ENCODE measurements at places on chromosomes 3 and 15.
A peak's percentile ranks its signal among the peaks of the same experiment; 100 is the strongest.

DNA sequence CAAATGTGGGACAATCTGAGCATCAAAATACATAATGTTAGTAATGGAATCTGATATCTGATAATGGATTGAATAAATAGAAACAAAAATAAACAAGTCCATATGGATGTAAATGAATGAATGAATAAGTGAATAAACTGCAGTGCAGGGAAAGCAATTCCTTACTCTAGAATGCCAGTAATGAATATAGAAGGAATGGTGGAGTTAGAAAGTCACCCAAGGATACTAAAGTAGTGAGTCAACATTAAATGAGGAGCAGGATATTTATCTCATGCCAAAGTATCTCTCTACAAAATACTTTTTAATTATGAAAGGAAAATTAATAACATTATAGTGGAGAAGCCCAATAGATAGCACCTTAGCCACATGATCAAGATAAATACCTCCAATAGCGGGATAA, 300.3 kb downstream of the FEZF2 start:
- H3K27me3 ChIP-seq: no peaks in the 10 kb centered on the region
- H3K4me3 ChIP-seq: no peak overlapping the region

- DNase-seq: no peak
- H3K4me3 ChIP-seq: peak overlapping the region; percentile 83
- H3K36me3 ChIP-seq: no peaks in the 10 kb centered on the region
- H3K27ac ChIP-seq: peak overlapping the region; percentile 88
- H3K4me1 ChIP-seq: no peaks in the 10 kb centered on the region
- H3K27me3 ChIP-seq: no peaks in the 10 kb centered on the region
Observed at GRCh38 chr3:32392536-32393302, 1.1 kb downstream of the CMTM7 start.

GRCh38 chr3:38542401-38543298, 46.5 kb downstream of the EXOG start:
- no peak overlapping the region for H3K4me3 ChIP-seq
- peaks cover 1% of the 10 kb centered on the region for H3K36me3 ChIP-seq
- H3K4me1 ChIP-seq: no peaks in the 10 kb centered on the region
- no peaks in the 10 kb centered on the region for H3K27me3 ChIP-seq

DNA sequence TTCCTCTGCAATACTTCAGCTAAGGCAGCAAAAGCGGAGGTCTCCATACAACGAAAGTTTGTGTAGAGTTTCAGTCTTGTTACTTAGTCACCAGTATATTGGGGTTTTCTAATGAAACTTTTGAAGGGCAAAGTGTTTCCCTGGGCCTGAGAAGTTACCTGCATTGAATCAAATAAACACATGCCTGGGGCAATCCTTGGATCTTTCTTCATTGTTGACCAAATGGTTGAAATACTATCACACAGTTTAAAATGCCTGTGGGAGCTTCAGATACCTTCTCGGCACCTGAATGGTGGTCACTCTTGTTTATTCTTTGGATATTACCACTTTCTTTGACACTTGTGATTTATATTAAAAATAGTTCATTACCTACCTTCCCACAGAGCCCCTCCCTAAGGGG, 988 bp upstream of the CHSY1 start:
- no peak for DNase-seq
- H3K4me3 ChIP-seq: peak overlapping the region; percentile 91
- peak overlapping the region; percentile 99 for H3K27ac ChIP-seq
- H3K27me3 ChIP-seq: no peaks in the 10 kb centered on the region

- no peak overlapping the region for H3K27ac ChIP-seq
- DNase-seq: no peak
- H3K36me3 ChIP-seq: no peaks in the 10 kb centered on the region
Observed at GRCh38 chr3:142958707-142959106, 4.8 kb downstream of the PAQR9 start.

DNA sequence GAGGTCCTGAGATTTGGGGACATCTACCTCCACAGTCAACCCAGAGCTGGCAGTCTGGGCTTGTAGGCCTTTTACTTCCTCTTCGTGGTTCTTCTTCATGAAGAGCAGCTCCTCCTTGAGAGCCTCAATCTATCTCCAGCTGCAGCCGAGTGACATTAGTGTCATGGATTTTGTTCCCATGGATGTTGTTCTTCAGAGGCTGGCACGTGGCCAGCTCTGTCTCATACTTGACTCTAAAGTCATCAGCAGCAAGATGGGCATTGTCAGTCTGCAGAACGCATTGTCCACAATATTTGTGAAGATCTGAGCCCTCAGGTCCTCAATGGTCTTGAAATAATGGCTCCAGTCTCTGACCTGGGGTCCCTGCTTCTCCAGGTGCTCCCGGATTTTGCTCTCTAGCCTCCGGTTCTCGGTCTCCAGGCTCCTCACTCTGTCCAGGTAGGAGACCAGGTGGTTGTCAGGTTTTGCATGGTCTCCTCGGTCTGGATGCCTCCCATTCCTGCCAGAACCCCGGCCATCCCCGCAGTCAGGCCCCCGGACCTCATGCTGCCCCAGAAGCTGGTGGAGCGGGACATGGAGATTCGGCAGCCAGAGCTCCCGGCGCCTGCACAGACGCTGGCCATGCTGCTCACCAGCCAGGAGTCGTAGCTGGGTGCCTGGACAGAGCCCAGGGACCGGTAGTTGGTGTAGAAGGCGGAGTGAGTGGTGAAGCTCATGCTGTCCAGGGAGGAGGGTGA, 3.4 kb upstream of the CCNL1 start:
- no peak for DNase-seq
- H3K27me3 ChIP-seq: no peaks in the 10 kb centered on the region
- no peak overlapping the region for H3K27ac ChIP-seq
- H3K4me3 ChIP-seq: no peak overlapping the region

- H3K36me3 ChIP-seq: no peaks in the 10 kb centered on the region
- no peak overlapping the region for H3K4me3 ChIP-seq
- no peak overlapping the region for H3K27ac ChIP-seq
- no peaks in the 10 kb centered on the region for H3K4me1 ChIP-seq
- no peak for DNase-seq
Observed at GRCh38 chr3:18886331-18886730, 262.0 kb upstream of the KCNH8 start.

GRCh38 chr3:50930371-50931208, 255.9 kb downstream of the DOCK3 start:
- H3K36me3 ChIP-seq: no peaks in the 10 kb centered on the region
- no peaks in the 10 kb centered on the region for H3K4me1 ChIP-seq
- no peak for DNase-seq
- H3K27me3 ChIP-seq: no peaks in the 10 kb centered on the region
- H3K4me3 ChIP-seq: no peak overlapping the region

DNA sequence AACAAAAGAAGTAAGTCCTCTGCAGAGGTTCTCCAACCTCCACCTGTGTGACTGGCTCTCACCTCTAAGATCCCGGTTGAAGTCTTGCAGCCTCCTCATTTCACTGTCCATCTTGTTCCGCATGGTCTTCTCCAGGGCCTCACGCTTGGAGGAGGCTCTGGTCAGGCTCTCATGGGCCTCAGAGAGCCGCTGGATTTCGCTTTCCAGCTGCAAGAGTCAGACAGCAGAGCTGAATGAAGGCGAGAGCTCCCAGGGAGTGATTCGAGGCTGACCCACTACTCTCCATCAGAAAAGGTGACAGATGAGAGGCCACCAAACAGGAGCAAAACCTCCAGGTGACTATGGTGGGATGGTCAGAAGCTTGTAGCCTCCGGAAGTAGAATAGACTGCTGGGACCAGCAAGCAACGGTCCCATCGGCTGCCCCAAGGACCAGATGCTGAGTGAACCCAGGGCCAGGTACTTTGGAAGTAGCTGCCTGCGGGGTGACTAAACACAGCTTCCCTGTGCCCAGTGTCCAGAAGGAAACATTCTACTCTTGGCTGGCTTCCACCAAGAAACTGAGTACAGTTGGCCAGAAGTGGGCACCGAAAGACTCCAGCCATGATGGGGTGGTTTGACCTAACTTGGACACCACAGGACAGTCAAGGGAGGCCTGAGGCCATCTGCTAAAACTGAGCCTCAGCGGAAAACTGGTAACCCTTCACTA, 7.9 kb downstream of the AMOTL2 start:
- DNase-seq: no peak
- peak overlapping the region; percentile 94 for H3K27ac ChIP-seq
- no peak overlapping the region for H3K4me3 ChIP-seq
- H3K4me1 ChIP-seq: peaks cover 100% of the 10 kb centered on the region
- H3K27me3 ChIP-seq: no peaks in the 10 kb centered on the region
- peaks cover 92% of the 10 kb centered on the region for H3K36me3 ChIP-seq

DNA sequence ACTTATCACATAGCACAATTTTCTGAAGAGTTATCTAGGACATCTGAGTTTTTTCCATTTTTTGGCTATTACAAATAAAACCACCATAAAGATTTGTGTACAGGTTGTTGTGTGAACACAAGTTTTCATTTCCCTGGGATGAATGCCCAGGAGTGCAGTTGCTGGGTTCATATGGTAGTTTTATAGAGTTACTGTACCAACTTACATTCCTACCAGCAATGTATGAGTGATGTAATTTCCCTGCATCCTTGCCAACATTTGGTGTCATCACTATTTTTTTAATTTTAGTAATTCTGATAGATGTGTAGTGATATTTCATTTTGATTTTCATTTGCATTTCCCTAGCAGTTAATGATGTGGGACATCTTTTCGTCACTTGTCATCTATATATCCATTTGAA, 20.5 kb downstream of the FILIP1L start:
- H3K4me1 ChIP-seq: peaks cover 10% of the 10 kb centered on the region
- H3K36me3 ChIP-seq: no peaks in the 10 kb centered on the region
- H3K4me3 ChIP-seq: no peak overlapping the region
- no peak for DNase-seq
- H3K27me3 ChIP-seq: no peaks in the 10 kb centered on the region
- H3K27ac ChIP-seq: no peak overlapping the region

DNA sequence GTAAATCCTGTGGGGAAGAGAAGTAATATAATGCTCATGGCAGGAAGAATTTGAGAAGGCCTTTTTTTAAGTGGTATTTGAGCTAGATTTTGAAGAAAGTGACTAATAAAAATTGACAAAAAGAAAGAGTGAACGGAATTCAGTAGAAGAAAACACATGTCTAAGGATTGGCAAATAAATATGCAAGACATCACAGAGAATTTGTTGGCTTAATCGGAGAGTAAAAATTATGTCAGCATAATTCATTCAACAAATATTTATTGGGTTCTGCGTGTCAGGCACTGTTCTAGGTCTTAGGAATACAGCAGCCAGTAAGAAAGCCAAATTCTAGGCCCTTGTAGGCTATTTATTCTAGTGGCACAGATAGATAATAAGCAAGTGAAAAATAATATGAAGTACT, 33.6 kb upstream of the LEKR1 start:
- no peak overlapping the region for H3K4me3 ChIP-seq
- H3K27me3 ChIP-seq: no peaks in the 10 kb centered on the region
- no peak overlapping the region for H3K27ac ChIP-seq
- H3K4me1 ChIP-seq: no peaks in the 10 kb centered on the region
- H3K36me3 ChIP-seq: no peaks in the 10 kb centered on the region

- H3K36me3 ChIP-seq: no peaks in the 10 kb centered on the region
- H3K27ac ChIP-seq: no peak overlapping the region
- H3K4me1 ChIP-seq: no peaks in the 10 kb centered on the region
- no peaks in the 10 kb centered on the region for H3K27me3 ChIP-seq
- no peak overlapping the region for H3K4me3 ChIP-seq
Observed at GRCh38 chr3:159059395-159059794, 257.5 kb downstream of the MFSD1 start.

DNA sequence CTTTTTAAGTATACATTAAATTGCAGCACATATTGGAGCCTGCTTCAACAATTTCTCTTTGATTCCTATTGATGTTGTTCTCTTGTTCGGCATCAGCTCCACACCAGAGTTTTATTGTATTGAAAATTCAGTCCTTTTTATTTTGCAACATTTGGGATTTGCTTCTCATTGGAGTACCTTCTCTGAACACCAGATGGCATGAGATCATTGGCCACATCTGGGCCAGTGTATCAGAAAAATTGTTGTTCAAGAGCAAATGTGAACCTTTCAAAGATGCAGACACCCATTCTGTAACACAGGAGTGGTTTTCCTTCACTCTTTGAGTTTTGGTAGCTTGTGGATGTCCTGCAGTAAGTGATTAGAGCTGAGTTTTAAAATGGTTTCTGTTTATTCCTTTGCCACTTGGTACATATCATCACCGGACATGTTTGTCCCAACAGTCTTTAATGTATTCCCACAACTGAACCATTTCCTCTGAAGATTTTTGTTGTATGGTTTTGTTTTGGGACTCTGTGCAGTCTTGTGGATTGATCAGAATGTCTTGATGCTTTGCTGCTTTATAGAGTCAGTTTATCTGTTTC, 96.1 kb downstream of the MCTP2 start:
- no peak for DNase-seq
- no peaks in the 10 kb centered on the region for H3K27me3 ChIP-seq
- no peaks in the 10 kb centered on the region for H3K36me3 ChIP-seq
- H3K4me3 ChIP-seq: no peak overlapping the region

- no peaks in the 10 kb centered on the region for H3K27me3 ChIP-seq
- no peak for DNase-seq
- H3K4me1 ChIP-seq: peaks cover 4% of the 10 kb centered on the region
- H3K27ac ChIP-seq: no peak overlapping the region
Observed at GRCh38 chr3:194906229-194906629, 220.5 kb downstream of the FAM43A start.

GRCh38 chr3:50226888-50227389, 9.1 kb upstream of the GNAI2 start:
- H3K4me3 ChIP-seq: peak overlapping the region; percentile 63
- peaks cover 5% of the 10 kb centered on the region for H3K27me3 ChIP-seq
- peaks cover 24% of the 10 kb centered on the region for H3K4me1 ChIP-seq
- H3K27ac ChIP-seq: peak overlapping the region; percentile 87
- DNase-seq: no peak
- no peaks in the 10 kb centered on the region for H3K36me3 ChIP-seq

GRCh38 chr15:60538129-60538528, 59.2 kb upstream of the ICE2 start:
- no peak overlapping the region for H3K4me3 ChIP-seq
- no peak overlapping the region for H3K27ac ChIP-seq

GRCh38 chr3:143634991-143635390, 213.3 kb downstream of the SLC9A9 start:
- H3K4me3 ChIP-seq: no peak overlapping the region
- H3K27me3 ChIP-seq: no peaks in the 10 kb centered on the region
- no peaks in the 10 kb centered on the region for H3K4me1 ChIP-seq
- no peak for DNase-seq
- H3K36me3 ChIP-seq: no peaks in the 10 kb centered on the region

DNA sequence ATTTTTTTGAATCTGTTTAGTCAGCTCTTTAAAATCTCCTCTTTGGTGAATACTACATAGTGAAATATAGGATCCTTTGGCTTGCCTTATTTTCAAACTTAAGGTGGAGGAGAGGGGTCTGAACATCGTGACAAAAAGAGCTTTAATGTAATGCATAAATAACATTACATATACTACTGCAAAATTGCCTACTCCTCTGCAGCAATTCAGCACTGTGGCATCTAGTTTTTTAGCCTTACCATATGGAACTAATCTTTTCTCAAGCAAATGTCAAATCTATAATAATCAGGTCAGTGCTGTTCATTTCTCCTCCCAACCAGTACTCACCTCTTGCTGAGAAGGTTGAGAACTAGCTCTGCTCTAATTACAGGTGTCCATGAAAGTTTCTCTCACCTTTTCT, 394.0 kb upstream of the CDIN1 start:
- H3K27me3 ChIP-seq: no peaks in the 10 kb centered on the region
- H3K4me1 ChIP-seq: no peaks in the 10 kb centered on the region
- no peak overlapping the region for H3K27ac ChIP-seq

- no peak overlapping the region for H3K4me3 ChIP-seq
- no peak overlapping the region for H3K27ac ChIP-seq
- H3K27me3 ChIP-seq: no peaks in the 10 kb centered on the region
- H3K36me3 ChIP-seq: no peaks in the 10 kb centered on the region
Observed at GRCh38 chr15:35721751-35722150, 175.8 kb upstream of the DPH6 start.

- peaks cover 15% of the 10 kb centered on the region for H3K36me3 ChIP-seq
- no peak for DNase-seq
- H3K27me3 ChIP-seq: no peaks in the 10 kb centered on the region
- peak overlapping the region; percentile 96 for H3K27ac ChIP-seq
Observed at GRCh38 chr3:46690798-46691197, 2.7 kb downstream of the ALS2CL start.
